LNCaP clone FGC (cell line): ENCODE measurements at places on chromosomes 7 and 10.

GRCh38 chr7:80781561-80781979, 137.3 kb downstream of the SEMA3C start:
- DNase-seq = peak; percentile 89

DNA sequence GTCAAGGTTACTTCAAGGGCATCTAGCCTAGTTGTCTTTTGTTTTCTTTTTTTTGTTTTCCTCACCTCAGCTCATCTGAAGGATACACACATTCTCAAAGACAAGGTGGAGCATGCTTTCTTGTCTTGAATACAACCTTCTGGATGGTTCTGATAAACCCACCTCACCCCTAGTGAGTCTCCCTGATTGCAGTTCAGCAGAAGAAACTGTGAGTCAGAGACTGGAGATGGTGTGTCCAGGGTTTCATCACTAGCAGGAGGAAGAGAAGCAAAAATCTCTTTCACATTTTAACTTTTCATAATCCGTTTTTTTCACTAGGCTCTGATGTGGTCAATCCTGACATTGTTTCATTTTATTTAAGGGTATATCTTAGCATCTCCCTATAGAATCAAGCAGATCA, 143.0 kb upstream of the NRBF2 start:
- DNase-seq = no peak

DNA sequence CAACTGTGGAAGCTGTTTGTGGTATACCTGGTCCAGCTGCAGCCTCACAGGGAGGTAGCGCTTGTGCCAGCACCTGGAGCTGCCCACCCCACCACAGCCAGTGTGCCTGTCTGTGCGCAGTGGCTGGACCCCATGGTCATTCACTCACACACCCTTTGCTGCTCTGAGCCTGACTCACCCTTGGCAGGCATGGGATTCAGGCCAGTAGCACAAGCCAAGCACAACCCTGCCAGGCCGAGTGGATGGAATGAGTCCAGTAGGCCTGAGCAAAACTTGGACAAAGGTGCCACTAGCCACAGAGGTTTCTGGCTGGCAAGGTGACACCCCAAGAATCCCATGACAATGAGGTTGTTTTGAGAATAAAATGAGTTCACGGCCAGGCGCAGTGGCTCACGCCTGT, 19.0 kb downstream of the RBM48 start:
- no peak for DNase-seq

DNA sequence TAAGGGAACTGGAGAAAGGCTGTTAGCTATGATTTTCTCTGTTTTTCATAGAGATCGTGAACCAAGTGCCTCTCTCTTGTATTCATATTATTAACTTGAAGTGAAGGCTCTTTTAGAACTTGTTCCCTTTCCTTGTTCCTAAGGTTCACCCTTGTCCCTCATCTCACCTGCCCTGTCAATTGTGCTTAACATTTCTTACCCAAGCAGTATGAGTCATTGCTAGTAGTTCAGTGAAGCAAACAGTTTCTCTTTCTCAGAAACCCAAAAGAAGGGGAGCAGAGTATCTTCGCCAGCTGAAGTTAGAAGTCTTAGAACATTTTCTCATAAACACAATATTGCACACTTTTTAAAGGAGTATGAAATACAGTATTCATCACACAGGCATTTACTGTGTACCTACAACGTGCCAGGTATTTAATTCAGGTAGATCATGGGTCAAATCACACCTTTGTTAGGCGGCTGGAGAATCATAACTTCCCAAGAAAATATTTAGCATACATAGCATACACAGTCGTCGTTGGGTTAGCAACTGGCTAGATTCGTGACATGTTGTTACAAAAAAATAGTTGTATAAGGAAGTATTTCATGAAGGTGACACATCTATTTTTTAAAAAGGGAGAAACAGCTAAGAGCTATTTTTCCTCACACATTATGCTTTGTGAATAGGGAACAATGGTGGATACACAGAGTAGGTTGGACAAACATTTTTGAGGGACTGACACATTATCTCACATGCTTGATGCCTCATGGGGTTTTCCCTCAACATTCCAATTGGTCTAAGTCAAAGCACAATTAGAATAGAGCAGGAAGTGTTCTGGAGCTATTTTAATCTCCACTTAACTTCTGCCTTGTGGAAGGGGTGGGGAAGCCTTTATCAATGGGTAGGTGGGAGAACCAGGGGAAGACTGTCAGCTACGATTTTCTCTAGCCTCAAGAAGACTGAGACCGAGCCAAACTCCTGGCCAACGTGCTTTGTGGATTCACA, 13.2 kb downstream of the HDAC9 start:
- DNase-seq = no peak

- DNase-seq = no peak
Observed at GRCh38 chr7:43142703-43143102, 30.3 kb downstream of the HECW1 start.

GRCh38 chr7:11701829-11702560, 130.0 kb downstream of the THSD7A start:
- no peak for DNase-seq

- DNase-seq = no peak
Observed at GRCh38 chr7:87216701-87217508, 2.6 kb downstream of the TMEM243 start.
